Right lobe of liver (tissue), 6 donors: ENCODE measurements at places on chromosomes 2 and 18. TPM values are rescaled to one million over a fixed set of nuclear protein-coding genes. Genes with fewer than 3 reads are reported as not detected.

The OSR1 gene
- total RNA-seq, result 0.12 TPM

The CNNM3 gene
- total RNA-seq, result 12.8 TPM

The SNORC gene
- total RNA-seq, result 6.5 TPM

The MOGAT1 gene
- 1.5 TPM for total RNA-seq

DNA sequence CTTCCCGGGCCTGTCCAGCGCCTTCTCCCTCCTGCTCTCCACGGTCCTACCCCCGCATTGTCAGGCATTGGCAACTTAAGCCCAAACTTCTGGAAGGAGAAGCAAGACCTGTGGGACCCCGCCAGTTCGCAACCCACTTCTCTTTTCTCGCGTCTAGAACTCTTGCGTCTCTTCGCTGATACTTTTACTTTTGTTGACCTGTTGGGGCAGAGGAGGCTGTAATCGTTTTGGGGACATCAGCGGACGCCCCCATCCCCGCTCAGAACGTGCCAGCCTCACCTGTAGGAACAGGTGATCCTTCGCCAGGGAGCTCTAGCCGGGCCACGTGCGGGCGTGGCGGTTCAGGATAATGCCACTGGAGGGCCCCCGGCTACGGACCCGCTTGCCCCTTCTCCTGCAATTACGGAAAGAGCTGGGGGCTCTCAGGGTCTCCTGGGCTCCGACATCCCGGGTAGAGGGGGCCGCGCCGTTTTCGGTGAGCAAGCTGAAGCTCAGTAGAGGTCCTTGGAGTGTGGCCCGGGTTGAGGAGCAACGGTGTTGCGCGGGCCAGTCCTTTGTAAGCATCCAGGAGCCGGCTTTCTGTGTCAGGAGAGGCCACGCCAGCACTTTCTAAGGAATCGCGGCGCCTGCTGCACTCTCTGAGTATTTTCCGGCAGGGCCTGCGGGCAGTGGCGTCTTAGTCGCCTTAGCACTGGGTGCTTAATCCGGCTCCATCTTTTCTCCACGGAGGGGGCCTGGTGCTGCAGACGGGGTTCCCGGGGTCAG is 1.6 kb downstream of the MTCL1 start:
- no peaks in the 10 kb centered on the region for H3K4me1 ChIP-seq
- H3K27me3 ChIP-seq, result no peaks in the 10 kb centered on the region
- no peaks in the 10 kb centered on the region for H3K36me3 ChIP-seq
- no peak overlapping the region for H3K27ac ChIP-seq
- peak; percentile 49 for DNase-seq

DNA sequence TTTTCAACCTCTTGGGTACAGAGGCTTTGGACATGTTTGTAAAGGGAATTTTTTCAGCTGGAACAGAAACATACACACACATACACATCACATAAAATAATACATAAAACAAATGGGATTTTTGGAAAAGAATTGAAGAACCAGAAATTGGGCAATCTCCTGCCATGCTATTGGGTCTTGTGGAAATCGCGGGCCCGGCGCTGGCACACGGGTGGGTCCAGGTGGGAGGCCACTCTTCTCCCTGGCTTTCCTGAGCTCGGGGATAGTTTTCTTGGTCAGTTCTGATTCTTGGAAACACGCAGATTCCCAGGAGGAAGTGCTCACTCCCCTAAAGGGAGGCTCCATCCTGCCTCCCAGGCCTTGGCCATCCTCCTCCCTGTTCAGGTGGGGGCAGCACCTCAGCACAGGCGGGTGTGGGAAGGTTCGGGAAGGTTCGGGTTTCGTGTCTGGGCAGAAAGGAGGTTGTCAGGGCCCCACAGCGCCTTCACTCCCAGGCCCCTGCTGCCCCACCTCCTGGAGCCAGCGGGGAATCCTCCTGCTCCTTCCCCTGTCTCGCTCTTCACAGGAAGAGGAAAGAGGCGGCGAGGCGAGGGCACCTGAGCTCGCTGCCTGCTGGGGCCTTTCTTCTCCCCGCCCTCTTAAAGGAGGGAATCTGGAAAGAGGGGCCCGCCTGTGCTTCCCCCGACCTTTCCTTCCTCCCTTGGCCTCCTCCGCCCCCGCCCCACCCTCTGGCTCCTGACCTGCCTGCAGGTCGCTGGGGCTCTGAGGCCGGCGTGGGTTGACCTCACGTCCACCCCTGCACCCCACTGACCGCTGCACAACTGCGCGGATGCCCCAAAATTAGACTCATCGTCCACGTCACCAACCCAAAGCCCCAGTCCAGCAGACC is 97.8 kb upstream of the PXDN start:
- H3K4me3 ChIP-seq, result no peak overlapping the region
- H3K27ac ChIP-seq, result no peak overlapping the region
- no peak for DNase-seq
- no peaks in the 10 kb centered on the region for H3K36me3 ChIP-seq

DNA sequence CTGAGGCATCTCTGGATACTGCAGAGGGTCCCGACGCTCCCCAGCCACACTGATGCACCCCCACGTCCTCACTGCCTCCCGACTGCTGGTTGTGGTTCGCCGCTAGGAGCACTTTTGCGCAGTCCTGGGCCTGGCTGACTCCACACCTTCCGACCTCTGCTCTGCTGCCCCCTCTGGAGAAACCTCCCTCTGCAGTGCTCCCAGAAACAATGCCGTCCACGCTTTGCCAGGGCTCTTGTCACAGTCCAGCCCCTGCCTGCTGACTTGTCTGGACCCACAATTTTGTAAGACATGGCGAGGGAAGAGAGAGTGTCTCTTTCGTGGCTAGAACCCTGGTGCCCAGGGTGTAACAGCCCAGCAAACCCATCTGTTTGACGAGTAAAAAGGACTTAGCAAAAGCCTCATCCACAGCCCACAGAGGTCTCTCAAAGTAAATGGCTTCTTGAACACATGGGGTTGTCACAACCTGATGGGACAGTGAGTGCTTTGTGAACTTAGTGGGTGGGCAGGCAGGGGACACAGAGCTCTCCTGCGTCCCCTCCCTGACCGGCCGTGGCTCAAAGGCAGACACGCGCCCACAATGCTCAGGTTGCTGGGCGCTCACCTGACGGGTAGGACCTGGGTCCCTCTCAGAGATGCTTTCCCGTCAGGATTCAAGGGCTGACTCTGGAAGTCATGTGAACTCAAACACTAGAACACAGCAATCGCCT is 4.0 kb downstream of the COPS9 start:
- no peak for DNase-seq
- peaks cover 4% of the 10 kb centered on the region for H3K36me3 ChIP-seq
- H3K4me1 ChIP-seq, result peaks cover 11% of the 10 kb centered on the region
- no peaks in the 10 kb centered on the region for H3K27me3 ChIP-seq

GRCh38 chr2:26970244-26970927 is at the start of gene MAPRE3:
Gene MAPRE3 (plus strand): TSS chr2:26970637. CDS start chr2:27022219, 51,582 bp downstream.
- peak; percentile 88 for DNase-seq
- peak within 1 kb of the TSS; percentile 50 for H3K27ac ChIP-seq
- H3K4me1 ChIP-seq, result no peaks in the 10 kb centered on the region
- no peaks in the 10 kb centered on the region for H3K36me3 ChIP-seq
- H3K27me3 ChIP-seq, result no peaks in the 10 kb centered on the region
